ENCODE measurements at places on chromosomes 2 and 18. TPM values are rescaled to one million over a fixed set of nuclear protein-coding genes. Genes with fewer than 3 reads are reported as not detected.
A peak's percentile ranks its signal among the peaks of the same experiment; 100 is the strongest.

The REEP1 gene
- total RNA-seq, result 29.3 TPM

The TMEM163 gene
- 0.72 TPM for total RNA-seq

The ABCG5 gene
- not detected for total RNA-seq

GRCh38 chr2:219661955-219662395 lies 34.5 kb downstream of the SLC4A3 start:
- no peak for DNase-seq

DNA sequence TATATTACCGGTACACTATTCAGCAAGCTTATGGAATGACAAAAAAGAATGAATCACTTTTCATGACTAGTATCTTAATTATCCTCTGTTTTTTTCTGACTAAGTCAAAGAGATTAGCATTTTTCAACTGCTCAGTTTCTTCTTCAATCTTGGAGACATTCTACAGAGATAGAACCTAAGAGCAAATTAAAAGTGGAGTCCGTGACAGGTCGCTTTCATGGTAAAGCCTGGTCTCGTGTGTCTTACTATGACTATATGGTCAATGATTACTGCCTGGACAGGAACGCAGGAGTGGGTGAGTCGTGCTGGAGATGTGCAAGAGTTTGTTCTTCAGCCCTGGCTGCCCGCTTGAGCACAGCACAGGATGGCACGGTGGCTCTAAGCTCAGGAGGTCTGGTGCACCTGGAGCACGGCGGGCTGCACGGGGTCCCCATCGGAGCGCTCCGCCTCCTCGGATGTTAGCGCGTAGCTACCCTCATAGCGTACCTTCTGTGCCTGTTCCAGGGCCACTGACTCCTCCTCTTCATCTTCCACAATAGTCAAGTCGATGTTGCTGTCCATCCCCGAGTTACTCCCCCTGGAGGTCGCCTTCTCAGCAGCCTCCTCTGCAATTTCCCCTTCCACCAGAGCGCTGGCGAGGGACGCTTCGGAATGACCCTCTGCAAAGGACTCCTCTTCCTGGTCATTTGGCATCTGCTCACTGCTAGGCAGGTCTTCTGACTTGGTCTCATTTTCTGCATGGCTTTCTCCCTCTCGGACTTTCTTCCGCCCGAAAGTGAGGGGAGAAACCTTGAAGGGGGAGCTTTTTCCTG lies 11.1 kb downstream of the CAVIN2 start:
- no peak for DNase-seq

DNA sequence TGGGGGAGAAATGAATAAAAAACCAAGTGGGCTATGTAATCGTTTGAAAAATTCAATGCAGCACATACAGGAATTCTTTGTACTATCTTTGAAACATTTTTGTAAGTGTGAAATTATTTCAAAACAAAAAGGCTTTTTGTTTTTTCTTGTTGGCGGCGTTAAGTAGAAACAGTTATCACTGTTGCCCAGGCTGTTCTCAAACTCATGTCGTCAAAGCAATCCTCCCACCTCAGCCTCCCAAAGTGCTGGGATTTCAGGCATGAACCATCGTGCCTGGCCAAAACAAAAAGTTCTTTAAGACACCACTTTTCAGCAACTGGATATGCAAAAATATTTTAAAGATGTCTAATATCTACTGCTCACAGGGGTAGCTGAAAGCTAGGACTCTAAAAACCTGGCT lies 5.4 kb downstream of the SS18 start:
- no peak for DNase-seq

GRCh38 chr2:207830778-207831438 lies 61.2 kb upstream of the FZD5 start:
- DNase-seq, result no peak

DNA sequence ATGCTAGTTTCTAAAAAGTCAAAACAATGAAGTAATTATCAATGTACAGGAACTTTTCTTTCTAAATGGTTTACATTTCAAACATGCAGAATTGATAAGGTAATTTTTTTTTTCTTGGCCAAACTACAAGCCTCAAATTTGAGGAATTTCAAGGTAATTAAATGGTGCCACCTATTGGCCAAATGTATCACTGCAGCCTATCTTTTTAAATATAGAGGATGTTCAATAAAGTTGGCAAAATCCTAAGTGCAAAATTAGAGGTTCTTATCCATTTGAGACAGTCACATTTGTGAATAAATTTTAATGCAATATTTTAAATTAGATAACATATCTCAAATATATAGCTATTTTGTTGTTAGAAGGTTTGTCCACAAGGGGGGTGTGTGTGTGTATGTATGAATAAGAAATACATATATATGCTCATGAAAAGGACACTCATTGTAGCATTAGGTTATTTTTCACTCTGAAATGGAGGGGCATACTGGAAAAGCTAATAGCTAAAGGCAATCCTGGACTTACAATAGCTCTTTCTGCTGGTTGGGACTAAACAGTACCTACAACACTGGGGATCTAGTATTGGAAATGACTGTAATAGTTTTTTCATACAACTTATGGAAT lies 26.2 kb downstream of the MMADHC start:
- peak; percentile 70 for DNase-seq

- peak; percentile 22 for DNase-seq
These were observed 418.6 kb upstream of the SLC39A10 start for GRCh38 chr2:195238379-195238778.

DNA sequence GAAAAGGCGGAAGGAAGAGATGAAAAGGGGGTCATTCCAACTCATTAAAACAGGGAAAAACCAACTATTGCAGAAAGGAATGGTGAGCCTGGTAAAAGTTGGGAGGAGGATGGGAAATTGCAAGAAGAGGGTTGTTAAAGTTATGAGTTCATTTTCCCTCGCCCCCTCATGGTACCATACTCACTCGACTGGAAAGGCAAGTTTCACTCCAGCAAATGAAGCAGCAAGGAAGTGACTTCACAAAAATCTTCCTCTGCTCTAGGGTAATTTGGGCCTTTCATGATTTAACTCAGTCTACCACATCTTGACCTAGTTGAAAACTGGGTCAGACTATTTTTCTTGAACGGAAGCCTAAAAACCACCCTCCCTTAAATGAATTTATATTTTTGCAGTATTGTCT lies 22.8 kb upstream of the DAW1 start:
- peak; percentile 20 for DNase-seq

DNA sequence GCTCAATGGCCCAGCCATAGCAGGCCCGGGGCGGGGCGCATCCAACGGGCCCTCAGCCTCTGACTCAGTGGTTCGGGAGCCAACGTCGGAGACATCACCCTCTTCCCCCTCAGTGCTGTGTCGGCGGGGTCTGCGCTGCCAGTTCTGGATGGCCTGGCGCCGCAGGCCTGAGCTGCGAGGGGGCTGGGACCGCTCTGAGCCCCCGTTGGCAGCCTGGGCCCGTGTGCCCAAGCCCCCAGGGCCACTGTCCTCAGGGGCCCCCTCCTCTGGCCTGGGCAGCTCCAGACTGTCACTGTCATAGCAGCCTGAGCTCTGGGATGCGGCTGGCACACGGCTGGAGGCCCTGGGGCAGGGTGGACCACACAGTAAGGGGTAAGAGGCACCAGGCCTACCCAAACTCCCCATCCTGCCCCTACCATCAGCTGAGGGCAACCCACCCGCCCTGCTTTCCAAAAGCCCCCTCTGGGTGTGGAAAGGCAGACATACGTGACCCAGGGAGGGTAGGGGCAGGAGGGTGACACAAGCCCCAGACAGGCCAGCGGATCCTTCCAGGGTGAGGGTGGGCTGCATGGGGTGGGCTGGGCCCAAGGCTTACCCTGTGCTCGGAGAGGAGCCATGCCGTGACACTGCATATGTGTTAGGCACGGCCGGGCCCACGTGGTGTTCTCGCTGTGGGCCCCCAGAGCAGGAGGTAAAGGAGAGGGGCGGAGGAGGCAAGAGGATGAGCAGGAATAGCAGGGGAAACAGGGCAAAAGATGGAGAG lies 18.8 kb downstream of the FBXO41 start:
- no peak for DNase-seq

GRCh38 chr2:147550995-147551731 lies 293.7 kb upstream of the ACVR2A start:
- DNase-seq, result no peak

GRCh38 chr2:168176402-168176801 lies 71.0 kb downstream of the STK39 start:
- no peak for DNase-seq

Measured in tongue (tissue), 3 donors.